ENCODE measurements at places on chromosomes 6 and 20.
A peak's percentile ranks its signal among the peaks of the same experiment; 100 is the strongest.

DNA sequence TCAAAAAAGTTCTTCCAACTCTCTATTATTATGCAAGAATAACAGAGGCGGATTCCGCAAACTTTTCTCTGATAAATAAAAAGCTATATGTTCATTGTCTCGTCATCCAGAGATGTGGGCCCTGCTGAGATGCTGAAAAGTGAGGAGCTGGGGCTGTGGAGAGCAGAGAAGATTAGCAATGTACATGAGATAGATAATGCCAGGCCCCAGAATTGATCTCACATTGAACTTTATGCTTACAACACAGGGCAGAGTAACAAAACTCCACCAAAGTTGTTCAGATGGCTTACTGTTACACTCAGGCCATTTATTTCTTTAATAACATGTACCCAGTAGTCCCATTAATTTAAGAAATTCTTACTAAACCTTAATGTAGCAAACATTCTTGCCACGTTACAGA lies 32.7 kb upstream of the RIN2 start:
- DNase-seq = no peak

DNA sequence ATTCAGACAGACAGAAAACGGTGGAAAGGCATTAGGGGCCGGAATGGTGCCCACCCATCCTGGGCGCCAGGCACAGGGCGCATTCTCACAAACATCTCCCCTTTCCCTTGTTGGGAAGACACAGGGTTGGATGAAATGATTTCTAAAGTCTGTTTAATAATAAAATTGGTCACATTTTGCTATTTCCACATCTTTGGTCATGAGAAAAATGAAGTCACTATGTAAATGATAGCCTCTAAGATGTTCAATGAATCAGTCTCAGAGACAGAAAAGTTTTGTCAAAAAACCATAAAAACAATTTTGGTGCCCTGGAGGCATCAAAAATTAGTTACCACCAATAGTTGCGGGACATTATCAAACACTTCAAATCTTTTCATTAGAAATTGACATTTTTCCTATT lies 40.7 kb downstream of the PRR18 start:
- no peak for DNase-seq

DNA sequence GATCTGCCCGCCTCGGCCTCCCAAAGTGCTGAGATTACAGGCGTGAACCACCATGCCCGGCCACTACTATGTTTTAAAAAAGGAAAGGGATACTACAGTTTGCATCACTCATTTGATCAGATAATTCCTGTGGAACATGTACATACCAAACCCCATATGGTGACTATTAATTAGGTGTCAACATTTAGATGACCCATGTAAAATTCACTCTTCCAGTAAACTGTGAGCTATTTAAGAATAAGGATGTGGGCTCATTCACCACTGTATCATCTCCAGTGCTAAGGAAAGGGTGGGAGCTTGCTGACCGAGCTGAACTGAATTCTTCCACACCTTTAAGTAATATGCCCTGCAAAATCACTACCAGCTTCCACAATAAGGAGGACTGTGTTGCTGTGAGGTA lies 127.5 kb downstream of the BTBD9 start:
- no peak for DNase-seq

DNA sequence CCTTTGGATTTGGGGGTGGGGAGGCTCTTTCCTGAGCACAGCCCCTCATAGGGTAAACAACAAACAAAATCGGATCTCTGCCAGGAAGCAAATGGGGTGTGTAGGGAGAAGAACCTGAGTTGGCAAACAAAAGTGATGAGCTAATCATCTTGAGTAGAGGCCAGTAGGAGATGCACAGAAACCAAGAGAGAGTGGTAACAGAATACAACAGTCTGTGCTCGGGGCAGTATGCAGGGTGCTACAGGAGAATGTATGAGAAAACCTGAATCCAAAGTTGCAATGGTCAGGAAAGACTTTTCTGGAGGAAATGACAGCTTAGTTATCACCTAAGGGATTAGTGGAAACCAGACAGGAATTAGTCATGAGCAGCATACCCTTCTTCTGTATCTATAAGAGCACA lies 177.8 kb downstream of the CDKAL1 start:
- DNase-seq = no peak

DNA sequence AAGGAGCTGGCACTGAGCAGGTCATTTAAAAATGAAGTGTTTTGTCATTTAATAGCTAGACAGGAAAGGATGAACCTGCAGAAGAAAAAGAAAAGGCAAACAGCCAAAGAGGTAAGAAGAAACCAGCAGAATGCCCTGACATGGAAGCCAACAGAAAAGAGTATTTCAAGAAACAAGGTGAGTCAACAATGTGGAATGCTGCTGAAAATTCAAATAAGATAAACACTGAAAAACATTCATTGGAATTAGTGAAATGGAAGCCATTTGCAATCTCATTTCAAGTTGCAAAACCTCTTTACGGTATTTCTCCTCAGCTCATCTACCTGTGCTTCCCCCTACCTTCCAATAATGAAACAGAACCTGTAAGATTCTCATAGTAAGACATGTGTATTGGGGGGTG lies 59.6 kb downstream of the RWDD2A start:
- DNase-seq = no peak

- no peak for DNase-seq
Observed at GRCh38 chr6:14964556-14965270, 281.2 kb upstream of the JARID2 start.

GRCh38 chr6:132362442-132363185 lies 38.7 kb downstream of the MOXD1 start:
- DNase-seq = no peak

DNA sequence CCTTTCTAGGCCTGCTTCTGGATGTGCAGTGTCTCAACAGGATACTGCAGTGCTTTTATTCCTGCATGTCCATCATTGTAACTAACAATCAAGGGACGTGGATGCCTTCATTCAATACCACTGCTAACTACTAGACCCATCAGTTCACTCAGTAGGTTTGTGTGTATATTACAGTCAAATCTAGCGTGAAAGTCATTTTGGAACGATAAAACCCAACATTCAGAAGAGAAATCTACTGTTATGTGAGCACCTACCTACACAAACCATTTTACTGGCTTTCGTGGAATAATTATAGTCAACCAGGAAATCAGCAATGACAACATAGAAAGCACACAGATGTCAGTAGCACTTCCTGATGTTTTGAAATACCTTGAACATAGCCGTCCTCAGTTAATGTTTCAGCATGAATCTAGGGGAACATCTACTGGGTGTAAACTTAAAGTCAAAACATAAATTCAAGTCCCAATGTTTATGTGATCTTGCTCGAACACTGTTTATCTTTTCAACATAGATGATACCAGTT lies 270.6 kb downstream of the FARS2 start:
- DNase-seq = no peak

GRCh38 chr20:48599106-48599747 lies 228.6 kb downstream of the PREX1 start:
- no peak for DNase-seq

DNA sequence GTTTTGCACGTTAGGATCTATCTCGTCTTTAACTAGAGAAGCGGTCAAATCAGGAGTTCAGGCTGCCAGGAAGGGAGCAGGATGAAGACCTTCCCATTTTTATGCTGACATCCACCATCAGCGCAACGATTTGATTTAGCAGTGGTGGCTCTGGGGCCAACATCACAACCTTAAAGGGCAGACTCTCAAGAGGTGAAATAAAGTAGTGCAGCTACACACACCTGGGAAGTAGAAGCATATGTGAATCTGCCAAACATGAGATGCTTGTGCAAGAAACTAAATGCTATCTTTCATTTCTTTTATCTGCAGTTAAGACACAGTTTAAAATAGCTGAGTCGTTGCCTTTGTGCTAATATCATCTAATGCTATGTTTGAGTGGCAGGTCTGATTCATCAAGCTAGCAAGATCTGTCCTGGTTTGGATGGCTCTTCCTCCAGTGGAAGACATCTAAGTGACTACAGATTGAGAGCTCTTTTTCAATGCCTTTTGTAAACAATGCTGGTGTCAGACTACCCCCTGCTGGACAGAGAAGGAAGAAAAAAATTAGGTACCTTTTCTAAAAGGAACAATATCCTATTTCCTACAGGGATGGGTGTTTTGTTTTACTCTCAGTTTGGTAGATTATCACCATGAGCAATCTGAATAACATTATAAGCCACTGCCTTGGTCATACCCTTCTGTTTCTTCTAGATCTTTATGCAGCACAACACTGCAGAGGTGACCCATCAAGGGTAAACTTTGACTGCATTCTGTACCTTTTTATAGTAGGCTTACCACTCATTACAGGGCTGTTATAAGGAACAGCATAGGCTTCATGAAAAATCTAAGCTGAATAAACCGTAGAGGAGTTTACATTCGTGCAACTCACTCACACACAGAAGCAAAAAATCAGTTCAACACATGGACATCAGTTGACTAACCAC lies 171.6 kb upstream of the FBXL4 start:
- DNase-seq = peak; percentile 31

DNA sequence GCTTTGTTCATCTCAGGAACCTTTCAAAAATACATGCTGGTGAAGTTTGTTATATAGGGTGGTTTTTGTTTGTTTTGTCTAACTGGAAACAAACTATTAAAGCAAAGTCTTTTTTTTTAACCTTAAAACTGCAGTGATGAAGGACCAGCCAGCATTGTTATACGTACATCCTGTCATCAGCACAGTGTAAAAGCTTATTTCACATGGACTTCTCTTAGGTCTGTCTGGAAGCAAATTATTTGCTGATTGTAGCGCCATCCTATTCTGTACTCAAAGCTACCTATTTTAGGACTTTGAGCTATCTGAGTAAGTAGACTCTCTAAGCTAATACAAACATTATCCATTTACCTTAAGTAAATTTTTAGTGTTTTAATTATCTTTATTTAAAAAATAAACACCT lies 61.7 kb downstream of the SNX9 start:
- DNase-seq = no peak

DNA sequence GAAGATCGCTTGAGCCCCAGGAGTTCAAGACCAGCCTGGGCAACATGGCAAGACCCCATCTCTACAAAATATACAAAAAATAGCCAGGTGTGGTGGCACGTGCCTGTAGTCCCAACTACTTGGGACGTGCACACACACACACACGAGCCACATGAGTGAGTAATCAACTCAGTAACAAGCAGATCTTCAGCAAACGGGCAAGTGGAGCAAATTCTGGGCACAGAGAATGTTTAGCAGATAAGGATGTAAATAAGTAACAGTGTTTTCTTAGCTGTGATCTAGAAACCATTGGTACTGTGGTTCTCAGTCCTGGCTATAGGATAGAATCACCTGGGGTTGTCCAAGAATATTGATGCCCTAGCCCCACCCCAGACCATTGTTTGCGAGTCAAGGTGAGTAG lies 6.1 kb downstream of the PAQR8 start:
- DNase-seq = no peak

- DNase-seq = no peak
Observed at GRCh38 chr20:4814696-4815252, 93.1 kb downstream of the PRND start.

GRCh38 chr6:38762848-38763247 lies 47.7 kb downstream of the DNAH8 start:
- no peak for DNase-seq

GRCh38 chr6:157302736-157303135 lies 20.6 kb downstream of the TMEM242 start:
- DNase-seq = no peak

GRCh38 chr6:138428944-138429598 lies 25.0 kb downstream of the HEBP2 start:
- peak; percentile 34 for DNase-seq

- DNase-seq = no peak
Observed at GRCh38 chr20:63655249-63655648, 2.0 kb upstream of the STMN3 start.

DNA sequence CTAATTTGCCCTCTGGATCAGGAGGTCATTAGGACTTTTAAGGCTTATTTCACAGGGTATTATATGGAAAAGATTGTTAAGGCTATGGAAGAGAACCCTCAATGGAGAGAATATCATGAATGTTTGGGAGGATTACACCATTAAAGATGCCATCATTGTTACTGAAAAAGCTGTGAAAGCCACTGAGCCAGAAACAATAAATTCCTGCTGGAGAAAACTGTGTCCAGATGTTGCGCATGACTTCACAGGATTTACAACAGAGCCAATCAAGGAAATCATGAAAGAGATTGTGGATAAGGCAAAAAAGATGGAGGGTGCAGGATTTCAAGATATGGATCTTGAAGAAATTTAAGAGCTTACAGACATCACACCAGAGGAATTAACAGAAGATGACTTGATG lies 798.3 kb upstream of the SLC35B3 start:
- no peak for DNase-seq

GRCh38 chr6:41271901-41272395 lies 14.5 kb downstream of the TREM1 start:
- DNase-seq = no peak

- DNase-seq = no peak
Observed at GRCh38 chr20:49700411-49701185, 13.1 kb downstream of the B4GALT5 start.

DNA sequence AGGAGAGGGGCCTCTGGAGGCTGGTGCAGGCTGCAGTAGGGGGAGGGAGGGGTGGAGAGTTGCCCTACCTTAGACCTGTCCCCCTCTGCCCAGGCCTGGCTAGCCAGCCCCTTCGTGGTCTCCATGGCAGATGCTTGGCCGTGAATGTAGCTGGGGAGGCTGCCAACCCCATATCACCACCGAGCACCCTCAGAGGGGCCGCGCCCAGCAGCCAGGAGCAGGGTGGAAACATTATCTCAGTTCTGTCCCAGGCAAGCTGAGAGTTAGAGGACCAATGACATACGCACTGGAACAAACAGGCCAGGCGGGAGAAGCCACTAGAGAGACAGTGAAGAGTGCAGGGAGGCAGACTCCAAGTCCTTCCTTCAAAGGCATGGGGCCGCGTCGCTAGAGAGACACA lies 66.5 kb downstream of the LRFN2 start:
- DNase-seq = no peak

GRCh38 chr6:39649996-39650395 lies 75.2 kb downstream of the KIF6 start:
- DNase-seq = no peak

GRCh38 chr6:34067814-34068213 lies 78.1 kb downstream of the GRM4 start:
- DNase-seq = no peak

DNA sequence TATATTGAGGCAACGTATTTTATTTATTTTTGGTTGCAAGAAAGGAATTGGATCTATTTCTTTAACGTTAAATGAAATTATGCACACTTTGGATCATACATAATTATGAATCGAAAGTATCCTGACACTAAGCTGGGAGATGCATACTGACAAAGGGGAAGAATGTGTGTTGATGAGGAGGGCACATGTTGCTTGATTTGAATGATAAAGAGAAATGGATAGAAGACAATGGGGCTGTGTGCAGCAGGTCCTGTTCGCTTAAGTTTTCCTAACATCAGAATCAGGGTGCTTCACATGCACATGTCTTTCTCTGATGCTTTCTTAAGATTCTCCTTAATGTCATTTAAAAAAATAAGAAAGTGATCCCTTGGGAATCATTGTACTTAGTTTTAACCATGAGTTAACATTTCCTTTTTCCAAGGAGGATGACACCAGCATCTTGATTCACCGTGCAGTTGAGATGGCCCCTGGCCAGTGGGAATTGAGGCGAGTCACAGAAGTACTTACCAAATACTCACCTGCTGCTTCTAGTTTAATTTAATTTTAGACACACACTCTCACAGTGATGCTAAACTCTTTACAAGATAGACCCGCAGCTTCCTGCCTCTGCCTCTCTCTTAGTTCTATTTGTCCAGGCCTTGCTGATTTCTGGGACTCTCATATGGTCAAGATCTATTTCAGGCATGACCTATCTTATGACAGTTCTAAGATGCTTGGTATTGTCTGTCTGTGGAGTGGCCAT lies 116.5 kb downstream of the CLIC5 start:
- DNase-seq = no peak

- DNase-seq = no peak
Observed at GRCh38 chr6:70385901-70386300, 27.4 kb upstream of the FAM135A start.

All from NCI-H1417 treated with DMSO at 0.1 percent for 48 hours (cell line).